ENCODE measurements at places on chromosomes 11 and 22. TPM values are rescaled to one million over a fixed set of nuclear protein-coding genes. Genes with fewer than 3 reads are reported as not detected.

Gene HTR3B
- polyA plus RNA-seq, result not detected

GRCh38 chr22:36143066-36143815 is 17.3 kb downstream of the APOL3 start:
- no peak for DNase-seq

Gene TPH1
- polyA plus RNA-seq, result 0.19 TPM

- no peak for DNase-seq
These were observed 610.1 kb upstream of the ANO5 start for GRCh38 chr11:21582791-21583190.

DNA sequence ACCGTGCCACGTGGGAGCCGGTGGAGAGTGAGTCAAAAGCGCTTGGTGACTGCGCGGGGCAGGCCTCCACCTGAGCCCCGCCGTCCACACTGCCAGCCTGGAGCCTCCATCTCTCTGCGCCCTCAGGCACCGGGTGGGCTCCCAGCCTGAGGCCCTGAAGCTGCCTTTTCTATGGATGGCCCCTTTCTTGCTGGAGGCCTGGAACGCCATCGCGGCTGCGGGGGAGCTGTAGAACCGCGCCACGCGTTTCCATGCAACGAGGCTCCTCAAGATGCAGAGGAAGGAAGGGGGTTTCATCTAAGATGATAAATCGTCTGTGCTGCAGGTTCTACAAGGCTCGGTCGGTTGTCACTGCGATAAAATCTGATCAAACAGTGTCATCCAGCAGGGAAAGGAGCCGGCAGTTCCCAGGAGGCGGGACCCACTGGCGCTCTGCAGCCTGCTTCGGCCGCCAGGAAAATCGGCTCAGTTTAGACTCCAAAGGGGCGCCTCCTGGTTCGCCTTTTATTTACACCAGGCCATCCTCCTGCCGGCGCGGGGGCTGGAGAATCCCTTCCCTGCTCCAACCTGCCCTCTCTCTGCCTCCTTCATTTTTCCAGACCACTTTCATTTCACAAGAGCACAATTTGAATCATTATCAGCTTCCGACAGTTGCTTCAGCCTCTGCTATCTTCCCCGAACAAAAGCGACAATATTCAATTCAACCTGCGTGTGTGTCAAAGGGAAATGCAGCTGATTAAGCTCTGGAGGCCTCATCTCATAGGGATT is 624.4 kb downstream of the BRD1 start:
- DNase-seq, result no peak

- DNase-seq, result no peak
These were observed 137.7 kb downstream of the CRYBB2 start for GRCh38 chr22:25357132-25357455.

DNA sequence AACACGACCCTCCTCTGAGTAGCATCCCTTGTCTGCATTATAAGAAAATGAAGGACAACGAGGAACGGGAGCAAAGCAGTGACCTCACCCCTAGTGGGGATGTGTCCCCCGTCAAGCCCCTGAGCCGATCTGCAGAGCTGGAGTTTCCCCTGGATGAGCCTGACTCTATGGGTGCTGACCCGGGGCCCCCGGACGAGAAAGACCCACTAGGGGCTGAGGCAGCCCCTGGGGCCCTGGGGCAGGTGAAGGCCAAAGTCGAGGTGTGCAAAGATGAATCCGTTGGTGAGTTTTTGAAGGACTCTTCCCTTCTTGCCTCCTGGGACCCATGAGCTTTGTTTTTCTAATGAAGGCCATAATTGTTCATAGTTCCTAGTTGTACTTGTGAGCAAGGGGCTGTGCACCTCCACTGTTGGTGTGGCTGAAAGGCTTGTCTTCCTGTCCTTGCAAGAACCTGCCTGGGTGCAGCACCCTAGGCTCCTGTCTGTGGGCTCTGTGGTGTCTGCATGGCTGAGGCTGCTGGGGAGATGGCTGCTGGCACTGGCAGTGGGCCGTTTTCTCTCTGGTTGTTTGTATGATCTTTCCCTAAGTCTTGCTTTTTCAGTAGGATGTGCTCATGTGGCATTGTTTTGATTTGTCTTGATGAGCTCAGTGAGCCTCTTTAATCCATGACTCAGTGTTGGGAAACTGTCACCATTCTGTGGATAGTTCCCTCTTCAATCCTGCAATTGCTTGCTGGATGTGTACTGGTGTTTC is 10.1 kb downstream of the DGCR8 start:
- DNase-seq, result no peak

DNA sequence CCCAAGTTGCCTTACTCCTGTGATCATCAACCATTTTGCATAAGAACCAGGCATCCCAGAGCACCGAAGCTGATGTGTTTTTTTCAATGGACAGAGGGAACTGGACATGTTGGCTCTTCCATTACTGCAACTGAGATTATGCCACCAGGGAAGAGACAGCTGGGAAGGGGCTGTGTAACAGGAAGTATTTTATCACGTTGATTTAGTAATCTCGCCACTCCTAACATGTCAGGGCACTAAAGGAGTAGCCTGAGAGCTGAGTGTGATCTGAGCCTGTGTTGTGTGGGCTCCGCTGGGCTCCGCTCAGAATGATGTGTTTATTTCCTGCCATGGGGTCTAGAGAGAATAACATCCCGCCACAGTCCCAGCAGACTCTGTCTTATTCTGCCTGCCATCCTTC is 165.4 kb downstream of the GRIK4 start:
- no peak for DNase-seq

DNA sequence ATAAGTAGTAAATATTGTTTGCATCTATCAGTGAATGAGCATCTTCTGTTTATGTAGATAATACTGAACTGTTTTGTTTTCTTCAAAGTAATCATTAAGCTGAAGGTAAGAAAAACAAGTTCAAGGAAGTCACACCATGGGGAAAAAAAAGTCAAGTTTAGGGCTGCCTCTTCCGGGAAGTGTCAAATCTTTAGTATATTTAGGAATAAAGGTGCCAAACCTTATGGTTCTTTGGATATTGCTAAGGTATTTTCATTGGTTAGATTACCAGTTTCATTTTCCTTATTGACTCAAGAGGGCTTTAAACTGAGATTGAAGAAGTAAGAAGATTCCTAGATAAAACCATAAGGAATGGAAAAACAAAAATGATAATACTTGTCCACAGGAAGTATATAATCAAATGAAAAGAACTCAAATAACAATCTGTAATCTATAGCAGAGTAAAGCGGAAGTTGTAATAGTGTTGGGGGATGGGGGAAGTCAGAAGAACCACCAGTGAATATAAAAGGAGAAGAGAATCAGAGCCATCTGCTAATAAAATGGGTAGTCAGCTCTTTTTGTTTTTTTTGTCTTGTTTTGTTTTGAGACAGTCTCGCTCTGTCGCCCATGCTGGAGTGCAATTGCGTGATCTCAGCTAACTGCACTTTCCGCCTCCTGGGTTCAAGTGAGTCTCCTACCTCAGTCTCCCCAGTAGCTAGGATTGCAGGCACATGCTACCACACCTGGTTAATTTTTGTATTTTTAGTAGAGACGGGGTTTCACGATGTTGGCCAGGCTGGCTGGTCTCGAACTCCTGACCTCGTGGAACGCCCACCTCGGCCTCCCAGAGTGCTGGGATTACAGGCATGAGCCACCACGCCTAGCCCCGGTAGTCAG is 2.3 kb downstream of the ATM start:
- no peak for DNase-seq

GRCh38 chr11:120186774-120187591 is 23.8 kb upstream of the OAF start:
- DNase-seq, result peak; percentile 60

Gene KRTAP5-5
- not detected for polyA plus RNA-seq

Gene L3MBTL2
- polyA plus RNA-seq, result 25.7 TPM

GRCh38 chr11:61793829-61794204 is 1.1 kb downstream of the FEN1 start:
- no peak for DNase-seq

- DNase-seq, result no peak
These were observed 866.8 kb downstream of the FAM181B start for GRCh38 chr11:81866896-81867295.

Gene RHOD
- polyA plus RNA-seq, result 79.2 TPM

DNA sequence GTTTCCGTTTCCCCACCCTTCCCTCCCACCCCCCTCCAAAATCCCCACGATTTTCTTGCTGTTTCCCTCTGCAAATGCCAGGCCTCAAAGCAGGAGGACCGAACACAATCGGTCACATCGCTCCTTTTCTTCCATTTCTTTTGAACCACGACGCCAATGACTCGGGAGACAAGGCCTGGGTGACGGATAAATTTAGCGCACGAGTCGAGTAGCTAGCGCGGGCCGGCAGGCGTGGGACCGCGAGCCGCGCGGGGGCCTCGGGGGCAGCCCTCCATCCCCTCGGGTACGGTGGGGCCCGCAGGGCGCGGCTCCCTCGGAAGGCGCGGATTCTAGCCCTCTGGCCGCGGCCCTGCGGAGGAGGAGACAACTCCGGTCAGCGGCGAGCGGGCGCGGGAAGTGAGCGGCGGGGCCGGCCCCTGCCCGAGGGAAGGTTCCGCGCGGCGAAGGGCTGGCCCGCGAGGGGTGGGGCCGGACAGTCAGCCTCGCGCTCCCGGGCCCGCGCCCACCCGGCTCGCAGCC is 414 bp downstream of the JOSD1 start:
- DNase-seq, result peak; percentile 81

Gene FIBIN
- 5.7 TPM for polyA plus RNA-seq

GRCh38 chr11:68956142-68956541 is 24.6 kb downstream of the MRGPRD start:
- DNase-seq, result no peak

Measured in heart left ventricle (tissue), 16 donors.